Stimulated activated CD8-positive, alpha-beta memory T cell treated with anti-CD3 and anti-CD28 coated beads, Interleukin-2, amount 100 ng/mL, for 48 hours (primary cell): ENCODE measurements at places on chromosomes 6 and 20.

DNA sequence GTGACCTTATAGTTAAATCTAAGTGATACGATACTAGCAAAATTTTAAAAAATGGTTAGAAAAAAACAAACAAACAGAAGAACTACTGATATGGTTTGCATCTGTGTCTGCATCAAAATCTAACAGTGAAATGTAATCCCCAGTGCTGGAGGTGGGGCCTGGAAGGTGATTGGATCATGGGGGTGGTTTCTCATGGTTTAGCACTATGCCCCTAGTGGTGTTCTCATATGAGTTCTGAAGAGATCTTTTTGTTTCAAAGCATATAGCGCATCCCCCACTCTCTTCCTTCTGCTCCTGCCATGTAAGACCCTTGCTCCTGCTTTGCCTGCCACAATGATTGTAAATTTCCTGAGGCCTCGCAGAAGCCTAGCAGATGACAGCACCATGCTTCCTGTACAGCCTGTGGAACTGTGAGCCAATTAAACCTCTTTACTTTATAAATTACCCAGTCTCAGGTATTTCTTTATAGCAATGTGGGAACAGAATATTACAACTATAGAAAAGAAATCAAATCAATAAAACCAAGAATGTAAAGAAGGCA is 5.4 kb downstream of the FBXL4 start:
- DNase-seq: no peak

- no peak for DNase-seq
Measured at GRCh38 chr6:144785056-144785455, 499.9 kb downstream of the UTRN start.

- DNase-seq: no peak
Measured at GRCh38 chr6:11902527-11902926, 109.6 kb upstream of the HIVEP1 start.

GRCh38 chr6:156946370-156946936 is 169.3 kb downstream of the ARID1B start:
- no peak for DNase-seq

DNA sequence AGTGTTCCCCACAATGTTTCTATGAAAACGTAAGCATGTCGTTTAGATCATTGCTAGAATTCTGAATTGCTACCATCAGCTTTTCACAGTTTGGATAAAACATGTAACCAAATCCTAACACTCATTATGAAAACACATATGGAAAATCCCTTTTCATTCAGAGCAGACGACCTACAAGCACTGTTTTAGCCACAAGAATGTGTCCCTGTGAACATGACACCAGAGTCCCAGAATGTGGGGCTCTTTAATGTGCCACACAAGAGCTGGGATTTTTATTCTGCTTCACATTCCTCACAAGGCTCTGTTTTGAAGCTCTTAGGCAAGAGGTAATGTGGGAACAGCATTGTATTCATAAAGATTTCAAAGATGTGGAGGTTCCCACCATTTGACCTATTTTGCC is 141.1 kb upstream of the CITED2 start:
- no peak for DNase-seq

DNA sequence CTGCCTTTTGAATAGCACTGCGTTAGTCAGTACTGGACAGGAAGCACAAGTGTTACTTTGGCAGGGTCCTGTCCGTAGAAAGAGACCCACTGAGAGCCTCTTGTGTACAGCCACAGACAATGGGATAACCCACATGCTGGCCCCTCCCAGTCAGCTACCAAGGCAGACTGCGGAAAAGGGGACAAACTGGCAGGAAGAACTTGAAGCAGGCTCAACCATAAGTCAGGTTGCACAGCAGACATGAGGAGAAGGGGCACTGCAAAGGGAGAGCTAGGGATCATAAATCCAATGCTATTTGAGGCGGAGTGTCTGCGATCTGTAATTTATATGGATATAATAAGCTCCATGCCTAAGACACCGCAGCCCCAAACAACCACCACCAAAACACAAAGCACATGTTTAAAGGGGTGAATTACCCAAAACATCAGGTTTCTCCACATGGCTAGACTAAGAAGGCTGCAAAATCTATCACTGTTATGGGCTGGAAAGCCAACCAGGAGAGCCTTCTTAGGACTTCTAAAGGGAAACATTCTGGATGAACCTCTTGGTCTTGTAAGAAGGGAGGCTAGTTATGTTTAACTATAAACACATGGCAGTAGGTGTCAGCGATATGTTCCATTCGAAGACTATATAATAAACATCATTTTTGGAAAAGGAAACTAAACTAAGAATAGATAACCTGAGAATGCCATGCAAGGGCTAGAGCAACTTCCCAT is 141.7 kb downstream of the BACH2 start:
- no peak for DNase-seq

- DNase-seq: no peak
Measured at GRCh38 chr6:54291738-54292137, 16.5 kb upstream of the TINAG start.

DNA sequence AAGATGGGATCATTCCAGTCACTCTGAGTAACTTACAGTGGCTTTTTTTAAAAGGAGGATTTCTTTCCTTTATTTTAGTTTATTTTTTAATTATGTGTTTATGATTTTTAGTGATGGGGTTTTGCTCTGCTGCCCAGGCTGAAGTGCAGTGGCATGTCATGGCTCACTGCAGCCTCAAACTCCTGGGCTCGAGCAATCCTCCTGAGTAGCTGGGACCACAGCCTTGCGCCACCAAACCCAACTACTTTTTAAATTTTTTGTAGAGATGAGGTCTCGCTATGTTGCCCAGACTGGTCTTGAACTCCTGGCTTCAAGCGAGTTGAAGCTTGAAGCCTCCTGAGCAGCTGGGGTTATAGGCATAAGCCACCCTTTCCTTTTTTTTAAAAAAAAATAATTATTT is 31.8 kb upstream of the PHACTR3 start:
- no peak for DNase-seq

DNA sequence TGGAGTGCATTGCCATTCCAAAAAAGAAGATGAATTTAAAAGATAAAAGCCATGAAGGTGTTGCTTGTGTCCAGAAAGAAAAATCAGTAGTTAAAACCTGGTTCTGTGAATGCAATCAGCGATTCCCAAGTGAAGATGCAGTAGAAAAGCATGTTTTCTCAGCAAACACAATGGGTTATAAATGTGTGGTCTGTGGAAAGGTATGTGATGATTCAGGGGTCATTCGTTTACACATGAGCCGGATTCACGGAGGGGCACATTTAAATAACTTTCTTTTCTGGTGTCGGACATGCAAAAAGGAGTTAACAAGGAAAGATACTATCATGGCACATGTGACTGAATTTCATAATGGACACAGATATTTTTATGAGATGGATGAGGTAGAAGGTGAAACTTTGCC is 24.7 kb upstream of the BAG2 start:
- no peak for DNase-seq

DNA sequence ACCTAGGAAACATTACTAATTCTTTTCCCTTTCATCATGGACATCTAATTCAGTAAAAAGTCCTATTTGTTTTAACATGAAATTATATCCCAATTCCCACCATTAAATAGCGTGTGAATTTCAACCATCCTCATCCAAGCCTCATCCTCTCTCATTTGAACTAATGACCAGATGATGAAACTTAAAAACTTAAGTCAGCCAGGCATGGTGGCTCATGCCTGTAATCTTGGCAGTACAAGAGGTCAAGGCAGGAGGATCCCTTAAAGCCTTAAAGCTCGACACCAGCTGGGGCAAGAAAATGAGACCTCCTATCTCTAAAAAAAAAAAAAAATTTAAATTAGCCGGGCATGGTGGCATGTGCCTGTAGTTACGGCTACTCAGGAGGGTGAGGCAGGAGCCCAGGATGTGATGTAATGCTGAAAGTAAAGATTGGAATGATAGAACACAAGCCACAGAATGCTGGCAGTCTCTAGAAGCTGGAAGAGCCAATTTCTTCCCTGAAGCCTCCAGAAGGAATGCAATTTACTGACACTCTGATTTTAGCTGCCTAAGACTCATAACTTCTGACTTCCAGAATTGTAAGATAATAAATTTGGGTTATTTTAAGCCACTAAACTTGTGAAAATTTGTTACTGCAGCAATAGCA is 27.1 kb upstream of the HAO1 start:
- no peak for DNase-seq

DNA sequence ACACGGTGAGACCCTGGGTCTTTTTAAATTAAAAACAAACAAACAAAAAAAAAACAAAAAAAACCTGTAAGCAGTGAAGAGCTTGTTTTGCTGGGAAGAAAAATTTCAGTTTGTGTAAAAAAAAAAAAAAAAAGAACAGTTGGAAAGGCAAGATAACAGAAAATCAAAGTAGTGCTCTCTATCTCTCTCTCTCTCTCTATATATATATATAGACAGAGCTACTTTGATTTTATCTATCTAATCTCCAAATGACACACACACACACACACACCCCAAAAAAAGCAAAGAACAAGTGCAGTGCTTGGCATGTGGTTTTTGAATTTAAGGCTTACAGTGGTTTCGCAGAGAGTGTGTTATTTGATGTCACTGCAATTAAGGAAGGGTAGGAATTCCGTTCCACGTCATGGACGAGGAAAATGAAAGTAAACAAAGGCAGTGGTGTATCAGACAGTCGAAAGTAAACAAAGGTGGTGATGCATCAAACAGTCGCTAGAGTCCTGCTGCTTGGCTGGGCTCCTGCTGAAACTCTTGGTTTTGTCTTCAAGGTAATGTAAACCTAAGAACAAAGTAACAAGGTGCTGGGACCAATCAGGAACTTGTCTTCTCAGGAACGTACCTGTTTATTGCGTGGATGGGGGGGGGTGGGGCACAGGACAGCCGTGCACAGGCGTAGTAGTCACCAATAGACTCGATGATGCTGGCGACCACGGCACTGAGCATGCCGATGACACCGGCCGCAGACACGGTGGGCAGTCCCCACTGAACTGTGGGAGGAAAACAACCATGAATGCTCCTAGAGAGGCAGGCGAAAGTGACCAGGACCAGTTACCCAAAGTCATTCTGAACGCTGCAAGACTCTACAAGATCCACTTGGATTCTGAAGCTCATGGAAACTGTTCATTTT is 131.8 kb downstream of the SLC23A2 start:
- DNase-seq: no peak

DNA sequence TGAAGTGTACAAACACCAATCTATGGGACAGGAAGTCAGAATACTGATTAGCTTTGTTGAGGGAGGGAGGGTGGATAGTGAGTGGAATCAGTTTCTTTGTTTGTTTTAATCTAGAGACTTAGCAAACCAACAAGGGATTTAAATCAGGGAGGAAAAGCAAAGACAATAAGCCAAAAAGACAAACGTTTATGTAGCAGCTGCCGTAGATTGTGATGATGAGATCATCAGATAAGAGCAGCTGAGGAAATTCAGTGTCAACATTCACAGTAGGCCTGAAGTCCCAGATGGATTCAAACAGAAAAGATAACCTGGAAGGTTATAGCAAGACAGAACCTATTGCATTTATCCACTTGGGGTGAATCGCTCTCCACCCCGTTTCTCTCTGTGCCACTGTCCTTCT is 104.9 kb upstream of the SYNDIG1 start:
- DNase-seq: no peak

DNA sequence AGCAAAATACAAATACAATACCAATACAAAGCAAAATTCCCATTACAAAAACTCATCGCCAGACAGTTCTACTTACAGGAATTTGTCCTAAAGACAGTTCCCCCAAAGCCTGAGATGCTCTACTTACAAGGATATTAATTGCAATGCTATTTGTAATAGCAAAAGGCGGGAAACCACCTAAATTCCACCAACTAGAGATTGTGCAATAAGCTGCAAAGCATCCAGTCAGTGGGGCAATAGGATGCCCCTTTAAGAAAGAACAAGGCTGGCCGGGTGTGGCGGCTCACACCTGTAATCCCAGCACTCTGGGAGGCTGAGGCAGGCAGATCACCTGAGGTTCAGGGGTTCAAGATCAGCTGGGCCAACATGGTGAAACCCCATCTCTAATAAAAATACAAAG is 39.1 kb downstream of the FAM209B start:
- DNase-seq: no peak

GRCh38 chr20:37346535-37347346 is 801 bp downstream of the SRC start:
- no peak for DNase-seq

- no peak for DNase-seq
Measured at GRCh38 chr6:34688956-34689355, 7.6 kb downstream of the ILRUN start.

DNA sequence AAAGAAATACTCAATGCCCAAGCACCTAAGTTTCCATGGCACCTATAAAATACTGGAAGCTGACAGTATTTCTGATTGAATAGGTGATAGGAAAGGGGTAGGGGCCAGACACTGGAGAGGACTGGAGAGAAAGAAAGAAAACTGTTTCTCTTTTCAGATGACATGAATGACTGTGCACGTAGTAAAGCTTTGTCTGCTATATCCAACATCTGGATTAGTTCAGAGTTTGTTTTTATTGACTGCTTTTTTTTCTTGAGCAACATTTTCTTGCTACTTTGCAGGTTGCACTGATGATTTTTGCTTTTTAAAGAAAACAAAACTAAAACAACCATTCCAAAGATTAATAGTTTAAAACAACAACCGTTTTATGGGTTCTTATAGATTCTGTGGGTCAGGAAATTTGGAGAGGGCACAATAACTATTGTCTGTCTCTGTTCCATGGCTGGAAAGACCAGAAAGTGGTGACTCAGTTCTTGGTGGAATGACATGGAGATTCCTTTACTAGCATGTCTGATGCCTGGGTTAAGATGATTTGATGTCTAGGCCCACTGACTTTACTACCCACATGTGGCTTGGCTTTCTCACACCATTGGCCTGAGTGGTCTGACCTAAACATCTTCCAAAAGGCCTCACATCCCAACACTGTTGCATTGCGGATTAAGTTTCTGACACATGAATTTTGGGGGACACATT is 12.2 kb upstream of the LRP11 start:
- DNase-seq: no peak

DNA sequence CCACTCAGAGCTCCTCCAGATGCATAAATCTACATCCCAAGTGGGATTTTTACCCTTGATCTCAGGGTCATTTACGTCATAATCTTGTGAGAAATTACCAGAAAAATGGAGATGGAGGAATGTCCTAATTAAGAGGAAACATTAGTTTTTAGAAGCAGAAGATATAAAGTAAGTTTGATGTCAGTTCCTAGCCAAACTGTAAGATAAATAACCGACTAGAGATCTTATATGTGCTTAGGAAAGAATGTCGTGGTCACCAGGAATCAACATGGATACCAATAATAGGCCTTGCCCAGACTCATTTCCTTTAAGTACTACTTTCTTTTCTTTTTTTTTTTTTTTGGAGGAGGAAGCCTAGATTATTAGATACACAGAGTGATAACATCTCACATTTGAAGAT is 186.9 kb downstream of the UTRN start:
- DNase-seq: no peak

GRCh38 chr20:37757550-37757949 is 63.7 kb downstream of the CTNNBL1 start:
- DNase-seq: no peak
